ENCODE measurements at places on chromosomes 2 and 18.

- peak; percentile 58 for DNase-seq
These were observed 11.7 kb upstream of the SEMA4C start for GRCh38 chr2:96881349-96882195.

GRCh38 chr2:74474899-74475298 is 2.4 kb upstream of the MRPL53 start:
- no peak for DNase-seq

- no peak for DNase-seq
These were observed 46.9 kb upstream of the LAMA1 start for GRCh38 chr18:7164323-7165004.

GRCh38 chr2:64649626-64650025 is 4.1 kb downstream of the SERTAD2 start:
- DNase-seq: no peak

- no peak for DNase-seq
These were observed 114.6 kb downstream of the ACVR1 start for GRCh38 chr2:157761520-157761919.

DNA sequence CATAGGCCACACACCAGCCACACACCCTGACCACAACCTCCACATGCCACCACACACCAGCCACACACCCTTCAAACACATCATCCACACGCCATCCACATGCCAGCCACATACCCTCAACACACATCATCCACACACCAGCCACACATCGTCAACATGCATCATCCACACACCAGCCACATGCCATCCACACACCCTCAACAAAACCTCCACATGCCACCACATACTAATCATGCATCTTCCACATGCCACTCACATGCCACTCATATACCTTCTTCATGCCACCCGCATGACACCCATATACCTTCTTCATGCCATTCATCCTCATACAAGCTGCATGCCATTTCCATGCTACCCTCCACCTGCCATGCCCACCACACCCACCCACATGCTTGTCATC is 12.4 kb downstream of the TNS1 start:
- no peak for DNase-seq

- DNase-seq: no peak
These were observed 19.3 kb upstream of the ODC1 start for GRCh38 chr2:10467401-10467800.

DNA sequence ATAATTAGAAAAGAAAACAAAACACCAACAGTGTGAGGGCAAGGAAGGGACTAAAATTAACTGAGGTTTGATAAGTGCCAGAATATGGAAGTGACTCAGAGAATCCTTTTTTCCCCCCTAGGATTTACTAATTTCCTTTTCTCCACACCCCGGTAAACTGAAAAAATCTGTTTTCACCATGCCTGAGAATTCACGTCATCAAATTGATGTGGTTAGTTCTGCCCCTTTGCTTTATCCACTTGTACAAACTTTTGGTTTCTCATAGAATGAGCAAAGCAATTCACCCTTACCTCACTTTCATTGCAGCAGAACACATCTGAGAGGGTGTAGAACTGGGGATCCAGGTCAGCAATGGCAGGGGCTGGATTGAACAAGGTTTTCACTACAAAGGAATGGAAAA is 57.8 kb downstream of the RBKS start:
- no peak for DNase-seq

GRCh38 chr2:203033395-203033794 is 18.7 kb downstream of the NBEAL1 start:
- DNase-seq: no peak

DNA sequence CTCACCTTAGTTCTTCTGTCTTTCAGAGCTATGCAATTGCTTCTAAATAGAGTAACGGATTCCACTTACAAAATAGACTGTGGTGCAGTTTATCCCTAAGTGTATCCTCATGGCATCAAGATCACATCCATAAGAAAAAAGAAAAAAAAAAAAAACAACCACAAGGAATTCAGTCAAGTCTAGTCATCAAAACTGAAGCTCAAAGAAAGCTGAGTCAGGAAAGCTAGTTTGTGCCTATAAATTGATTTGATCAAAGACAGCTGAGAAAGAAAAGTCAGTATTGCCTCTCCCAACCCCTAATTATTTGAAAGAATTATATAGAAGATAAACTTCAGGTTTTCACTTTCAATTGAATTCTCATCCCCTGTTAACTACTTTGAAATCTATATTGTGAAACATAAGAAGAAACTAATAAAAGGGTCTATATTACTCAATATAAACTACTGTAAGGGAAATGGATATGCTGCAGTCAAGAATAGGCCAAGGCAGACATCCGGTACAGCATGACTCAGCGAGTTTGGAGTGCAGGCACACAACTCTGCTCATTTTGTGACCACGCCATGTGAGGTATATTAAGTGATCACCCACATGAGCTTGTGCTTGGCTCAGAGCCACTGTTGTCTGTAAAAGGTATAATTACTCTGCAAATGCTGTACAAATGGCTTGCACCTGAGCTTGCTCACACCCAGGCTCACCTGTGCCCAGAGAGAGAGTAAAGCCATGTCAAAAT is 568.1 kb upstream of the CRIM1 start:
- no peak for DNase-seq

- no peak for DNase-seq
These were observed 159.4 kb upstream of the TWIST2 start for GRCh38 chr2:238688193-238689153.

- DNase-seq: no peak
These were observed 22.0 kb upstream of the STPG4 start for GRCh38 chr2:47177043-47177565.

- no peak for DNase-seq
These were observed 20.8 kb downstream of the MSH6 start for GRCh38 chr2:47803770-47804169.

GRCh38 chr2:12265646-12266045 is 451.1 kb upstream of the TRIB2 start:
- no peak for DNase-seq

- no peak for DNase-seq
These were observed 39.4 kb downstream of the KCMF1 start for GRCh38 chr2:85010404-85010803.

DNA sequence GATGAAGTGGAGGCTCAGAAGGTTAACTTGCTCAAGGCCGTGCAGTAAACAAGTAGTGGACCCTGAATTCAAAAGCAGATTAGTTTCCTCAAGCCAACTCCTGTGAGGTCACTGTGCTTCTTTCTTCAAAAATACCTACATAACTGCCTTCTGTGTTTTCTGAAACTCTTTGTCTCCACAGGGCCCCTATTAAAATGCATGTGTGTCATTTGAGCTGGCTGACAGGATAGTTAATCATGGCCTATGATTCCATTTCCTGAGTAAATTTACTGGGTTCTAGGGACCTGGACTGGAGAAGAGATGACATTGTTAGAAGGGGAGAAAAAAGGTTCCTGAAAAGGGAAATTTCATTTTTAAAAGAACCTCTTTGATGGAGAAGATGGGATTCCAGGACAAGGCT is 12.9 kb upstream of the DTNA start:
- no peak for DNase-seq

GRCh38 chr2:3779496-3780049 is 76.2 kb downstream of the DCDC2C start:
- DNase-seq: peak; percentile 28

DNA sequence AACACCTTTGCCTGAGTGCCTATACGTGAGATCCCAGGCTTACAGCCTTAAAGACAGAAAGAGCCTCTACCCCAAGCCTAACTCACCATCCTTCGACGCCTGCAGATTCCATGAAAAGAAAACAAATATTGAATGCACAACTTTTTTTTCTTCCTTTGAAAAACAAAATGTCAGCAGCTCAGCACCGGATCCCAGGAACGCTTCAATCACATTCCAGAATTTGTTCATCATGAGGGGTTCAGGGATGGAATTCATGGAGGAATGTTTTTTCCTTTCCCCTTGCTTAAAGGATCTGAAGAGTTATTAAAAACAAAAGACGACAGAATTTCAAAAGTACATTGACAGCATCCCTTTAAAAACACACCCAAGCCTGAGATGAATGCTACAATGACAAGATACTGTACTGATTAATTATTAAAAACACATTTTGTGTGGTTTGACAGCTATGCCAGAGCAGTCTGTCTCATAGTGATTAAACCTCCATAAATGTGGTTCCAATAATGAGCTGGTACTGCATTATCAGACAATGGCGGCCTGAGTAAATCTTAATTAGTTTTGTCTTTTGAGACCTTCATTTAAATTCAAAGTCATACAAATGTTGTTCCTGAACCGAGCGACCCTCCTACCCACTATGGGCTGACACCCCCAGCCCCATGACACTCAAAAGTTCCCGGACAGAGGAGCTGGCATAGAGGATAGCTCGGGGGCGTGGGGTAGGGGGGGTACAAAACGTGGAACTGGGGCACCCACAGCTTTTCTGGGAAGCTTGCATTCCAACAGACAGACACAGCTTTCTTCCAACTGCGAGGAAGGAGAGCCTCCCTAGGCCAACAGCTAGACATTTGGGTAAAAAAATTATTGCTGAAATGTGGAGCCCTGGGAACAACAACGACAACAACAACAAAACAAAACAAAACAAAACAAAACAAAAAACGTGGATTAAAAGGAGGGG is 227.5 kb downstream of the TTC32 start:
- DNase-seq: peak; percentile 24

- no peak for DNase-seq
These were observed 274.8 kb downstream of the SS18 start for GRCh38 chr18:25815659-25816058.

GRCh38 chr18:24021505-24021904 is 7.0 kb downstream of the TTC39C start:
- no peak for DNase-seq

GRCh38 chr2:218146056-218146455 is 20.2 kb downstream of the CXCR2 start:
- no peak for DNase-seq

DNA sequence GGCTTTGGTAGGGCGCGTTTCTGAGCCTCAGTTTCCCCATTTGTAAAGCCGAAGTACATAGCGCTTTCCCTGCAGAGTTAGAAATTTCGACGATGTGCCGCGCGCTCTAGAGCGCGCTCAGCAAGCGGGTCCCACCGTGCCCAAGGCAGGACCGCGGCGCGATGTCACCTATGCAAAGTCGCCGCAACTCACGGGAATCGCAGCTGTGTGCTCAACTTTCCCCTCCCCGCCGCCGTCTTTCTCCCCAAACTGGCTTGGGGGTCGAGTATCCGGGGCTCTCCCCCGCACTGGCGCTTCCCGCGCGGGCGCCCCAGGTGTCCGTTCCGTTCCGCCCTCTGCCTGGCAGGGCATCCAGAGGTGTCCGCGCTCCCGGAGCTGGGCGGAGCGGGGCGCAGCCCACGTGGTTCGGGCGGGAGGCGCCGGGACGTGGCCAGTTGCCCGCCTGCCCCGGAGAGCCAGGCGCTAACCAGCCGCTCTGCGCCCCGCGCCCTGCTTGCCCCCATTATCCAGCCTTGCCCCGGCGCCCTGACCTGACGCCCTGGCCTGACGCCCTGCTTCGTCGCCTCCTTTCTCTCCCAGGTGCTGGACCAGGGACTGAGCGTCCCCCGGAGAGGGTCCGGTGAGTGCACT is at the start of gene MLPH:
TSS of gene MLPH (plus strand) at position 433 of the 630 bp plus-strand sequence. CDS start 6,176 bp downstream, outside the sequence.
- DNase-seq: peak; percentile 65

- DNase-seq: no peak
These were observed 6.1 kb upstream of the INO80B start for GRCh38 chr2:74448771-74449170.

DNA sequence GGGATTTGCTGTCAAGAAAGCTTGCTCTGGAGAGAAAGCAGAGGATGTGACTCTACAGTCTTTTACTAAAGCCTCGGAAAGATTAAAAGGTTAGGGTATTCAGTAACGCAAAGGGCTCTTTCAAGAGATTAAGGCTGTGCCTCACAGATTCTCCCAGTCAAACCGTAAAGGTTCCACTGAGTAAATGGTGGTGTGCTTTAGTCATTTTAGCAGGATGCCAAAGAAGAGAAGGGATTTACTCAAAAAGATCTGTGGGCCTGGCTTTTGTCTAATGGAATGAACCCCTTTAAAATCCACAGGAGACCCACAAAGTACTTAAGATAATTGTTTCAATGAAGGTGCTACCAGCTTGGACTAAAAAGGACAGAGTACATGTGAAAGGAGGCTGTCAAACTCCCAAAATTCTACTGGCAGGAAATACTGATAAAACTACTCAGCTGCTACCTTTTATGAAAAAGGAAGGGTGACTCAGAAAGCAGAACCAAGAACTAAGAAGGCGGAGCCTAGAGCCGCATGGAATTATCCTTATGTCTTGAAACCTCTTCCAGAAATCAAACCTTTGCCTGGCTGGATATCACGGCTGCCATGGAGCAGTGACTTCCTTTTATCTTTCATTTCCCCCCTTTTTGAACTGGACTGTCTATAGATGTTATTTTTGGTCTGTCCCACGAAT is 670.2 kb upstream of the ZEB2 start:
- no peak for DNase-seq

DNA sequence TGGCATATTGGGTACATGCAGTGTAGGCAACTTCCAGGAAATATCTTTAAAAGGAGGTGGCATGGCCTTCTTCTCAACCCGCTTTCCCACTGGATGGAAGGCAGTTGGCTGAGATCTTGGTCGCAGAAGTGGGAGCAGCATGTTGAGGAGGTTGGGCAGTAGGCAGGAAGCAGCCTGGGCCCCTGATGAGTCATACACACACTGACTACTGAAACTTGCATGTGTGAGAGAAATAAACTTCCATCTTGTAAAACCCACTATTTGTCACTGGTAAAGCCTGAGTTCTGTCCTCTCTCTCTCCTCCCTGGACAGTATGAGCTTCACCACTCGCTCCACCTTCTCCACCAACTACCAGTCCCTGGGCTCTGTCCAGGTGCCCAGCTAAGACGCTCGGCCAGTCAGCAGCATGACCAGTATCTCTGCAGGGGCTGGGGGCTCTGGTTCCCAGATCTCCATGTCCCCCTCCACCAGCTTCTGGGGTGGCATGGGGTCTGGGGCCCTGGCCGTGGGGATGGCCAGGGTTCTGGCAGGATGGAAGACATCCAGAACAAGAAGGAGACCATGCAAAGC is 233.8 kb upstream of the SPRED2 start:
- DNase-seq: no peak

DNA sequence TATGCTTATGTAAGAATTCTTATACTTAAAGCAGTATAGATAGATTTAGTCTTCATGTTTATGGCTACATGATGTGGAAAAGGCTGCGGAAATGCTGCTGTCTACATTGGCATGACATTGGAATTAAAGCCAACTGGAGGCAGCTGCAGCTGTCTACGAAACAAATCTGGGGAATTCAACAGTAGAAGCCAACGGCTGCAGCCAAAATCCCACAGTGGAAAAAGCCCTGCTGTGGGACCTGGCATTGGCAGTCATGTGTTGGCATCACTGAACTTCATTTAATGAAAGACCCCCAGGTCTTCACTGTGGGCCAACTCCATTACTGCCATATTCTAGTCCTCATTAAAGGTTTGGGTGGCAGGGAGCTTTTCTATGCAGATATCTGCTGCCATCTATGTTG is 223.6 kb downstream of the SLC8A1 start:
- no peak for DNase-seq

DNA sequence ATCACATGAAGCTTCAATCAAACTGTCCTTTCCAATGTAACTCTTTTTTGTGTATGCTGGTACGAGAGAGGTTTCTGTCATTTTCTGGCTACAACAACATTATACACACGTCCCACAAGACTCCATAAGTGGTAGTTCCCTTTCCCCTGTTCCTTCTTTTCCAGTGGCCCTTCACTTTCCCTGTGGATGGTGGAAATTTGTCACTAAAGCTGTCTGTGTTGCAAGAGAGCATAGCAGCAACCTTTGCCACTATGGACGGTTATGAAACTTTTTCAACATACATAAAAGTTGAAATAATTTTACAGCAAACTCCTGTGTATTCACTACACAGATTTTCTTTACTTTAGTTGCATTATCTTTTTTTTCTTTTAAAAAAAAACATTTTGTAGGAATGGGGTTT is 18.7 kb downstream of the DBI start:
- DNase-seq: no peak

- no peak for DNase-seq
These were observed 760 bp upstream of the CNOT11 start for GRCh38 chr2:101251844-101252407.
